DND-41 (cell line): ENCODE measurements at places on chromosomes 12 and 14.
A peak's percentile ranks its signal among the peaks of the same experiment; 100 is the strongest.

DNA sequence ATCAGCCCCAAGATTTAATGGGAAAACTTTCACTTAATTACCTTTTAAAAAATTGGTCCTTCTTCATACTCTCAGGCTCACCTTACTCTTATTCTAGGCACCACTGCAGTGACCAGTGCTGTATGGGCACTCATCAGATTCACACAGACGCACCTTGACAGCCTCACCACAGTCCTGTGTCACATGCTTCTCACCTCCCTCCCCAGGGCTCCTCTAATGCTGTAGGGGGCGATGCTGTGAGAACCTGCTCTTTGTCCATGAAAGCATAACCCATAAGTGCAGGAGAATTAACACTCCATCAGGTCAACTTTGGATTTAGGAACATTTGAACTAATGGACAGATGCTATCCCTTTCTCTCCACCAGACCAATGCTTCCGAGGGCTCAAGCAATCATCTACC lies 13.9 kb upstream of the PPP4R3A start:
- no peak for DNase-seq

GRCh38 chr14:75050852-75051555 lies at the start of gene MLH3:
MLH3 (minus strand) TSS chr14:75051467; CDS start chr14:75049655, 1,812 bp downstream.
- DNase-seq = peak; percentile 84

DNA sequence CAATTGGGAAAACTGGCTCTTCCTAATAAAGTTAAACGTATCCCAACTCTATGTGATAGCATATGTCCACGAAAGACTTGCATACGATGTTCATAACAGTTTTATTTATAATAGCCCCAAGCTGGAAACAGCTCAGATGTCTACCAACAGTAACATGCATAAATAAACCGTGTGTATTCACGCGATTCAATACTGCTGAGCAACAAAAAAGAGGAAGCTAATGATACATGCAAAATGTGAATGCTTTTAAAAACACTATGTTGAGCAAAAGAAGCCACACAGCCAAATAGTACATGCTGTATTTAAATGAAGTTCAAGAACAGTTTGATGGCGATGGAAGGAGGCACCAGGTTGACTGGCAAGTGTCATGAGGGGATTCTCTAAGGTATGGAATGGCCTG lies 55.7 kb downstream of the TRIM9 start:
- DNase-seq = no peak

GRCh38 chr12:93577222-93577621 lies 4.7 kb downstream of the SOCS2 start:
- no peak for DNase-seq

GRCh38 chr12:120820884-120821510 lies 83.2 kb downstream of the SPPL3 start:
- DNase-seq = no peak

GRCh38 chr12:32918890-32919801 lies 22.6 kb upstream of the PKP2 start:
- no peak for DNase-seq

DNA sequence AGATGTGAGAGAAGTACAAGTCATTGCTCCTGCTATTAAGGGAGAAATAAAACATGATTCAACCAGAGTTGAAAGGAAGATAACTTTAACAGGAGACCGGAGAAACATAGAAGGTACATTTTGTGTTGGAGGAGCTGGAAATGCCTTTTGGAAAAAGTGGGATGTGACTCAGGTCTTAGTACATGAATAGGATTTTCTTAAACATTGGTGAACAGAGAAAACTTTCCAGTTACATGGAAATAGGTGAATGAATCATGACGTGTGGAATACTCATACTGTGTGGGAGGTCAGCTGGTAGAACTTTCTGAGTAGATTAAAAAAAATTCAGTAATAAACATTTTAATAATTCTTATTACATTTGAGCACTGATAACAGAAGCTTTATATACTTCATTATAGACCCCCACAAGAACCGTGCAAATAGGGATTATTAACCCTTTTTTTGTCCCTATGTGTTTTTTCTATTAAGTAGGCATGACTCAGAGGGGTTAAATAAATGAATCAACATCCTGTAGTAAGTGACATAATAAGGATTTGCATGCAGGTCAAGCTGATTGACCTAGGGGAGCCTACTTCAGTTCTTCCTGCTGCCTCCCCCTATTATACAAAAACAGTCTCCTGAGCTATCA lies 710.5 kb downstream of the NOVA1 start:
- no peak for DNase-seq

DNA sequence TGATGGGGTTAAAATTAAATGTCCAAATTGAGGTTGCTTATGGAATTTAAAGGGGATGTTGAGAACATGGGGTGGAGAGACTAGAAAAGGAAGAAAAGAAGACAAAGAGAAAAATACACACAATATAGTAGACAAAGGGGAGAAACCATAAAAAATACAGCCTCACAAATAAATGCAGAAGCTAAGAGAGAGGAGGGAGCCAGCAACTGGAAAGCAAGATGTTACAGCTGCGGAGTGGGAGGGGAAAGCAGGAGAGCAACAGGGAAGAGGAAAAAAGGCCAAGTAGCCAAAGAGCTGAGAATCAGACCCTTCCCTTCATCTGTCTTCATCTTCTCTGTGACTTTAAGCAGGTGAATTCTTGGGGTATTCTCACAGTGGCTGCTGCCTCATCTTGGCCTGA lies 39.7 kb upstream of the SMUG1 start:
- no peak for DNase-seq

DNA sequence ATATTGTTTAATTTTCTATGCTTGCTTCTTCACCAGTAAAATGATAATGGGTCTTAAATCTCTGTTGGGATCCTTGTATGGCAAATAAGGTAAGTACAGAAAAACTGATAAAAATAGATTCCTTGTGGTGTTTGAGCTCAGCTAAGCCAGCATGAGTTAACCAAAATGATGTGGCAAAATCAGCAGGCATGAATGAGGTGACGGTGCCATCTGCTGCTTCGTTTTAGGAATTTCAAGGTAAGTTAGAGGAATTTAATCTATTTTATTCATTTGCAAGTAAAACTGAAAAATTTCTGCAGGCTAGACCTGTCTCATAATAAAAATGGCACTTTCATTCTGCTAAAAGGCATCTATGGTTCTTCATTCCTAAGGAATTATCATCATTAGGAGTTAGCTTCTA lies 10.0 kb upstream of the CLEC7A start:
- DNase-seq = peak; percentile 54

GRCh38 chr14:60561845-60562746 lies 53.1 kb downstream of the SIX6 start:
- DNase-seq = peak; percentile 10

- no peak for DNase-seq
These were observed 242.5 kb downstream of the ZFP36L1 start for GRCh38 chr14:68550338-68550715.

- no peak for DNase-seq
These were observed 145.5 kb downstream of the PTPN11 start for GRCh38 chr12:112564160-112564784.

DNA sequence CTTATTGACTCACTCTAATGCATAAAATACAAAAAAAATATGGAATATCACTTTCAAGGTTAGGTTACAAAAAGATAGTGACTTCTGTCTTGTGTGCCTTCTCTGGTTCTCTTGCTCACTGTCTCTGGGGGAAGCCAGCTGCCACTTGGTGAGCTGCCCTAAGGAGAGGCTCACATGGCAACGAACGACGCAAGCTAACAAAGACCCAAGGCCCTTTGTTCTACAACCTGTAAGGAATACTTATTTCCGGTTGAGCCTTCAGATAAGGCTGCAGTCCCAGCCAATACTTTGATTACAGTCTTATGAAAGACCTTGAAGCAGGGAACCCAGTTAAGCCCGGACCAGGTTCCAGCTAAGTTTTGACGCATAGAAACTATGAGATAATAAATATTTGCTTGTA lies 242.4 kb upstream of the TBX3 start:
- DNase-seq = no peak

- no peak for DNase-seq
These were observed 1.6 kb downstream of the SERPINA5 start for GRCh38 chr14:94582851-94583250.

- no peak for DNase-seq
These were observed 15.1 kb upstream of the KERA start for GRCh38 chr12:91072931-91073330.

GRCh38 chr12:93059925-93060665 lies 131.0 kb upstream of the EEA1 start:
- DNase-seq = no peak

DNA sequence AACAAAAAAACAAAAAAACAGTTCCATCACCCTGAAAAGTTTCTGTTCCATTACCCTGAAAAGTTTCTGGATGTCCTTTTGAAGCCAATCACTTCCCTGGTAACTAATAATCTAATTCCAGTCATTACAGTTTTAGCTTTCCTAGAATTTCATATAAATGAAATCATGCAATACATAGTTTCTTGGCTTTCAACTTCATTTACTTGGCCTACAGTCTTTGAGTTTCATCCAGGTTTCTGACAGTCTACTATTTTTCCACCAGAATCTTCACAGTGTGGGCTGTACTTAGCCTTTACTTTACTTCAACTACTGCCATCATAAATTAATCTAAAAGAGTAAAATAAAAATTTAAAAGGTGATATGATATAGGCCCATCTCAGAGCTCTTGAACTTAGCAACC lies 55.5 kb downstream of the RPS6KA5 start:
- DNase-seq = no peak

GRCh38 chr14:24847568-24848095 lies 202.3 kb downstream of the STXBP6 start:
- no peak for DNase-seq

GRCh38 chr14:65352964-65353530 lies 59.5 kb upstream of the FUT8 start:
- peak; percentile 6 for DNase-seq

DNA sequence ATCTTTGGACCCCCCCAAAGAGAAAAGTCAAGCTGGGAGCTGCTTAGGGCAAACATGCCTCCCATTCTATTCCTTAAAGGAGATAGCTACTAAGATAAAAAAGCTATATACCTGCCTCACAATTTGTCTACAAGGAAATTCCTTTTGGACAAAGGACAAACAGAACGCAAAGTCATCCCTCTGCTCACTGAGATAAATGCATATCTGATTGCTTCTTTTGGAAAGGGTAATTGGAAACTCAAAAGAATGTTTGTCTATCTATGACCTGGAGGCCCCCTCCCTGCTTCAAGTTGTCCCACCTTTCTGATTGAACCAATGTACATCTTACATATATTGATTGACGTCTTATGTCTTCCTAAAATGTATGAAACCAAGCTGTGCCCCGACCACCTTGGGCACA lies 80.9 kb upstream of the FUT8 start:
- no peak for DNase-seq
